ENCODE measurements at places on chromosomes 2 and 18.

- no peak for DNase-seq
These were observed 20.7 kb upstream of the RMDN2 start for GRCh38 chr2:37904425-37904824.

DNA sequence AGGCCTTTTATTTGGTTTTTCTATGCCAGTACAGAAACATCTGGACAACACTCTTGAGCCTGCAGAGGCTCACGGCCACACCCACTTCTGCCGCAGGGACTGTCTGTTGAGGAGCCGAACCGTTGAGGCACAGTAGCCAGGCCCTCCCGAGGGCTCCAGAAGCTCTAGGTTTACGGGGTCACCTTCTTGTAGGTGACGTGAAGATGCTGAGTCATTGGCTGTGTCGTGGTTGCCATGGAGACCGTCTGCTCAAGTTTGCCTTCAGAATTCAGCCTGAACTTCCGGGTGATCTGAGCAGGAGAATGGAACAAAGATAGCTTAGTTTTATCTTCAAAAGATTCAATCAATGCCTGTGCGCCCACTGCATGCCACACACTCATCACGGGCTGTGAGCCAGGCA, 25.9 kb downstream of the BOK start:
- no peak for DNase-seq

DNA sequence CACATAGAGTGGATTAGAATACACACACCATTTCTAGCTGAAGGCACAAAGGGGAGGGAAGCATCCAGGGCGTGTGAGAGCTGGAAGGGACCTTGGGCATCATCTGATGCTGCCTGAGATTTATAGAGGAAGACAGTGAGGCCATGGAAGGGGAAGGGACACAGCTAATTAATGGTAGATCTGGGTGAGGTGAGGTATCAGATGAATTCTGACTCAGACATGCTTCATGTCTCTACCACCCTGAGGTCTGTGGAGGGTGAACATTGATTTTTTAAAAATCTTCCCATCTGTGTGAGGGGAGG, 42.2 kb upstream of the OTOF start:
- DNase-seq, result no peak

GRCh38 chr2:44731505-44731904, 210.0 kb upstream of the SIX3 start:
- no peak for DNase-seq

DNA sequence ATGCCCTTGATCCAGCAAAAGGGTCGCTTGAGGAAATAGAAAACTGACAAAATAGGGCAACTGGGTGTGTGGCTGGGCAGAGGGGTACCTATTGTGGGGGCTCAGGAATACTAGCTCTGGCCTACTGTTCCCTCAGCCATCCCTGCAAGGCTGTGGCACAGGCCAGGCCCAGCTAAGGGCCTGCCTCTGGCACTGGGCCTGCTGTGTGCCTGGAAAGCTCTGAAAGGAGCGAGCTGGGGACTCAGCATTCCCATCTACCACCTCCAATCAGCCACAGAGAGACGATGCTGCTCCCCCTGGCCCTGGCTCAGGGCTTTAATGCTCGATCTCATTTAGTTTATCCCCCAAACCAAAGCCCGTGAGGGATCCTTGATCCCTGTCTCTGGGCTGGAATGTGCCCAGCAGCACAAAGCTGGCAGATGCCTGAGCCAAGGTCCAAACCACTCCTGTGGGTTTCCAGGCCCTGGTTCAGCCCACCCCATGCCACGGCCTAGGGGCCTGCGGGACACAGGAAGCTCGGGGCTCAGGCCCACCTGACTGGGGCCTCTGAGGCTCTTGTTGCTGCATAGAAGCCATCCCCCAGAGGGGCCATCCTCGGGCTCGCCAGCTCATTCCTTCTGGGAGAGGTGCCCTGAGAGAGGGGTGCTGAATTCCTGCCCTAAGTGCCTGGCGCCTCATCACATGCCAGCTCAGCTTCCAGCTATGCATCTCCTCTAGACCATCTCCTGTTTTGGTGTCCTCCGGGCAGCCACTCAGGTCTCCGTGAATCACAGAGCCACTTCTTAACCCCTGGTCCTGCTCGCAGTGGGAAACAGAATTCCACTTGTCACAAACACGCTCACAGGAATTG, 43.0 kb upstream of the KCNF1 start:
- DNase-seq, result no peak

Data from urinary bladder (tissue), 4 donors.